Muscle of back (tissue), 13 donors: ENCODE measurements at places on chromosomes 16 and 17.

DNA sequence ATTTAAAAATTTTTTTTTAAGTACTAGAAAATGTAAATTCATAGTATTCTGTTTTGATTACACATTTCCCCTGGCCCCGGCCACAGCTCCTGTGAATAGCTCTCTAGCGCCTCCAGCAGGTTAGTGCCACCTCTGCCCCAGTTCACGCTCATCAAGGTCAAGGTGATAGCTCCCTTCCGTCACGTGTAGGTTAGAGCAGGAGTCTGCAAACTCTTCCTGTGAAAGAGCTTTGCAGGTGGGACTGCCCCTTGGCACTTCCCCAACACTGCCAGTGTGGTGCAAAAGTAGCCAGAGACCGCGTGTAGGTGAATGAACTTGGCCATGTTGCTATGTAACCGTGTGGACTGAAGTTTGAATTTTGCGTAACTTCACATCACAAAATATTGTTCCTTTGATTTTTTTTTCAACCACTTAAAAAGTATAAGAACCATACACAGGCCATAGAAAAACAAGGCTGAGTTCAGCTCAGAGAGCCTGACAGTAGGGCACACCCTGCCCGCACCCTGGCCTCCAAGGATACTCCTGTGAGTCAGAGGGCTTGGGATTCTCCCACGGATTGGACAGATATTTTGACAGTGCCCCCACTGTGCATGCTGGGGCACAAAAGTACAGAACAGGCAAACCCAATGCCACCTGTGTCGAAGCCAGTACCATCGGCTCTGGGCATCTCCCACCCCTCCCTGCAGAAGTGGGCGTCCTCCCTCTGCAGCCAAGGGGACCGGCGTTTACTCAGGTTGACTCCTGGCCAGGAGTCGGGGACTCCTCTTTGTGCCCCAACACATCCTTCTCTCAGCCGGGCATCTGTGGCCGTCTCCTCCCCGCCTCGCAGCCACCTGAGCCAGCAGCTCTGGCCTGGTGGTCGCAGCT lies 92.0 kb upstream of the CHMP6 start:
- DNase-seq: no peak

DNA sequence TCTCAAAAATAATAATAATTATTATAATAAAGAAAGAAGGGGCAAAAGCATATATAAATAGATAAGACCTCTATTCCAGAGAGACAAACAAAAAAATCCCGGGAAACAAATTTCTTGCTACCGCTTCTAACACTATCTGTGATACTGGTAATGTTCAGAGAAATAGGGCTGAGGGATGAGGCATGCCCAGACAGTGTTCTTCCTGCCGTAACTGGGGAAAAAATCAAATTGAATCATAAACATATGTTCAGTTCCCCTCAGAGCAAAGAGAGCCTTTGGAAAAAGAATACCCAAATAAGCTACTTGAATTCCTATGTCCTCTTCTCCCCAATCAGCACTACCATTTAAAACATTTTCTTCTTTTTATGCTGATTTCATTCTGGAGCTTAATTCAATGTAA lies 688.0 kb downstream of the KCNJ2 start:
- no peak for DNase-seq

GRCh38 chr17:78883089-78883532 lies 19.9 kb downstream of the CEP295NL start:
- peak; percentile 80 for DNase-seq

DNA sequence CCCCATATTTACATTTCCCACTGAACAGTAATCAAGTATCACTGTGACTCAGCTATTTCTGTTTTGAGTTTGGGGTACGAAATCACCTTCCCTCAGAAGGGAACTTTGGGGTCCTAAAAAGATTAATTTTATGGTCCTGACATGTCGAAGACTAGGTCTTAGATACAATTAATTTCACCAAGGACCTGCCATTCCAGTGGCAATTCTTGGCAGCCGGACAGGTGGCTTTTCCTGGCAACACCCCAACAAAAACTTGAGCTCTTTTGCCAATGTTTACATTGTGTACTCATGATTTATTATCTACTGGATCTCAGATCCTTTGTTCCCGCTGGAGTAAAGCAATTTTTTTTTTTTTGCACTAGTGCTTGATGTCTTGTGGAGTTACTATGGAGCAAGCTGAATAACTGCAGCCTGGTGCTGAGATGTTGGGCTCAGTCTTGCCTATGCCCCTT lies 14.4 kb downstream of the SLFN5 start:
- no peak for DNase-seq

GRCh38 chr17:28698253-28698941 lies 13.3 kb downstream of the PROCA1 start:
- no peak for DNase-seq
